ENCODE measurements at places on chromosomes 1 and 21. TPM values are rescaled to one million over a fixed set of nuclear protein-coding genes. Genes with fewer than 3 reads are reported as not detected.

Gene MYCL
- polyA plus RNA-seq: 2.6 TPM

Gene CRYBG2
- polyA plus RNA-seq: 0.40 TPM

Gene ANGPTL1
- 42.8 TPM for polyA plus RNA-seq

Gene PLPPR5
- polyA plus RNA-seq: 1.7 TPM

Gene PLPPR4
- 8.8 TPM for polyA plus RNA-seq

Gene DNM3
- 1.9 TPM for polyA plus RNA-seq

Gene LAMC2
- 2.6 TPM for polyA plus RNA-seq

Gene DNALI1
- 9.7 TPM for polyA plus RNA-seq

Gene MRTO4
- polyA plus RNA-seq: 29.1 TPM

Gene CD84
- 3.2 TPM for polyA plus RNA-seq

Gene RNF186
- not detected for polyA plus RNA-seq

Measured in hindlimb muscle (tissue), 1 donor.